Stimulated activated CD8-positive, alpha-beta memory T cell treated with anti-CD3 and anti-CD28 coated beads, Interleukin-4, amount 100 ng/mL, for 4 hours (primary cell): ENCODE measurements at places on chromosomes 11 and 22.

- no peak for DNase-seq
Observed at GRCh38 chr11:8250981-8251615, 12.6 kb downstream of the LMO1 start.

DNA sequence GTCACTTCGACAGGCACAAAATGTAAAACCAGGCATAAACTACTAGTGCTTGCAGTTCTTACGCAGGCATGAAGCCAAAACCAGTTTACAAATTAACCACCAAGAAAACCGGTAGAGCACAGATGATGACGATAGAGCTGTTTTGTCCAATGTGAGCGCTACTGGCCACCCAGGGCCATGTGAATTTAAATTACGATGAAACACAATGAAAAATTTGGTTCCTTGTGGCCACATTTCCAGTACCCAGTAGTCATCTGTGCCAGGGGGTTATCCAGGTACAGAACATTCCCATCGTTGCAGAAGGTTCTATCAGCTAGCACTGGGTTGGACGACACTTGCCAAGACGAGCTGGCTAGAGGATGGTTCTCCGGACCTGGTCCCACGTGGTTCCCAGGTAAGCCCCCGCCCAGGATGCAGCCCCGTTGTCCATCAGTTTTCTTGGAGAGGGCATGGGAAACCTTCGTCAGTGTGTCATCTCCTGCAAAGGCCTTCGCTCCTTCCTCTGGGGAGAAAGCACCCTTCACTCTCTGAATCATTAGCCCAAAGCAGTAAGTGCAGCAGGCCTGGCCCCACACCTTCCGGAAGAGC is 1.1 kb upstream of the CD81 start:
- DNase-seq: no peak

DNA sequence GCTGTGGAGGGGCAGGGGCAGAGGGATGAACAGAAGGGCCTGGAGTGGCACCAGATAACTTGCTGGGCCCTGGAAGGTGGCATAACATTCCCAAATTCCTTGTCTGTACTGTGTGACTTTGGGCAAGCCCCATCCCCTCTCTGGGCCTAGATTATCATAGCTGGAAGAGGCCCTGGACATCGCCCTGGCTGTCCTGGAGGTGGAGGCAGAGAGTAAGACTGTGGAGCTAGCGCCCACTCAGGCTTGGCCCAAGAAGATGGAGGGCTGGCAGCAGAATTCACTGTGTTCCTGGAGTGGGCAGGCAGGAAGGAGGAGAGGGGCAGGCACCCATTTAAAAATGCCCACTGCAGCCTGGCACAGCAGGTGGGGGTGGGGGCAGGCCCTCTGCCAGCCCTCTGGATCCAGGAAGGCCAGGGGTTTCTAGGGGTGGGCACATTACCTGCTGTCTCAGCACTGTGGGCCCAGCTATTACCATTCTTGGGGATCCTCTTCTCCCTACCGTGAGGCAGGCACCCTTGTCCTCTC is 22.6 kb downstream of the ARHGEF17 start:
- DNase-seq: no peak

DNA sequence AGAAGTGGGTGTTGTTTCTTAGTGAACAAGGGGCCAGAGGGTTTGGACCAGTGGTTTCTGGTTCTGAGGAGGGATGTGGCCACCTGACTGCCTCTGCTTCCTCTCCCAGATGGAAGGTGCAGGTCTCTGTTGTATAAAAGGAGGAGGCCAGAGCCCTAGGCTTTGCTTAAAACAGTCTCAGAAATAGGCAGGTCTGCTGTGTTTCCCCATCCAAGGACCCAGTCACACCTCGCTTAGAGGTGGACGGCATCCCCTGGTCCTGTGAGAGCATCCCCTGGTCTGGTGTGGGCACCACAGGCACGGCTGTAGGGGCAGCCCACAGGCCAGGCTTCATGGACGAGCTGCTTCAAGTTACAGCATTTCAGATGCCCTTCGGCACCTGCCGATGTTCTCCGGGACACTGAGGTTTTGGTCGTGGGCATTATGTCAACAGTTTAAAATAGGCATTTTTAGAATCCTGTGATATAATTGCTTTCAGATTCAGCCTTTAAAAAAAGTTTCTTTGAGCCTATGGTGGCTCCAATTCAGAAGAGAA is 45.7 kb upstream of the SHANK2 start:
- no peak for DNase-seq

DNA sequence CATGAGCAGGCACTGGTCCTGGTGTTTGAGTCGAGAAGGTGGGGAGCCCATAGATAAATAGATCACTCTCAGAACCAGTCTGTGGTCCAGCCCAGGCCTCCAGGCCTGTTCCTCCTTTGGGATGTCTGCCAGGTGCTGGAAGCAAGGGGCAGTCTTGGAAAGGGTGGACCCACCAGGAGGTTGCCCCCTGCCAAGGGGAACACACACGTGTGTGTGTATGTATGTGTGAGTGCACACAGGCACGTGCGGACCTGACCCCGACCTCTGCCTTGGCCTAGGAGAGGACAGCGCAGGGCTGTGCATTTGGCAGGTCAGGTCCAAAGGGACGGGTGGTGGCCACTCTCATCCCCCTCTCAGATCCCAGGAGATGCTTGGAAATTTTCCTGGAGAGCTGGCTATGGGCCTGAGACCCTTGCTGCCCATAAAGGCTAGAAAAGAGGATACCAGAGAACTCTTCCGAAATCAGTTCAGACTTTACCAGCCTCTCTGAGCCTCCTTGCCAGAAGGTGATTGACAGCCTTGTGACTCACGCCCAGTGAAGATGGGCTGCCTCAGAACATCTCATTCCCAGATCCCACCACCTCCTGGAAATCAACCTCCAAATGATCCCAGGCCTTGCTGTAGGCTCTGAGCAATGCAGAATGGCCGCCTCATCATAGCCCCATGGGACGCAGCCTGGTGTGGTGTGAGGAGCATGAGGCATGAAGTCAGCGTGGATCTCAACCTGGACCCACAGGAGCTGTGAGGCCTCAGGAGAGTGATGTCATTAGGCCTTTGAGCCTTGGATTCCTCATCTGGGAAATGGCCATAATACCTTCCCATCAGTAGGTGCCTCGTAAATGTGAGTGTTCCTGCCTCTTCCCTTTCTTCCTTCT is 24.0 kb upstream of the CREB3L1 start:
- no peak for DNase-seq

GRCh38 chr11:131866535-131867400 is 496.4 kb downstream of the NTM start:
- no peak for DNase-seq

DNA sequence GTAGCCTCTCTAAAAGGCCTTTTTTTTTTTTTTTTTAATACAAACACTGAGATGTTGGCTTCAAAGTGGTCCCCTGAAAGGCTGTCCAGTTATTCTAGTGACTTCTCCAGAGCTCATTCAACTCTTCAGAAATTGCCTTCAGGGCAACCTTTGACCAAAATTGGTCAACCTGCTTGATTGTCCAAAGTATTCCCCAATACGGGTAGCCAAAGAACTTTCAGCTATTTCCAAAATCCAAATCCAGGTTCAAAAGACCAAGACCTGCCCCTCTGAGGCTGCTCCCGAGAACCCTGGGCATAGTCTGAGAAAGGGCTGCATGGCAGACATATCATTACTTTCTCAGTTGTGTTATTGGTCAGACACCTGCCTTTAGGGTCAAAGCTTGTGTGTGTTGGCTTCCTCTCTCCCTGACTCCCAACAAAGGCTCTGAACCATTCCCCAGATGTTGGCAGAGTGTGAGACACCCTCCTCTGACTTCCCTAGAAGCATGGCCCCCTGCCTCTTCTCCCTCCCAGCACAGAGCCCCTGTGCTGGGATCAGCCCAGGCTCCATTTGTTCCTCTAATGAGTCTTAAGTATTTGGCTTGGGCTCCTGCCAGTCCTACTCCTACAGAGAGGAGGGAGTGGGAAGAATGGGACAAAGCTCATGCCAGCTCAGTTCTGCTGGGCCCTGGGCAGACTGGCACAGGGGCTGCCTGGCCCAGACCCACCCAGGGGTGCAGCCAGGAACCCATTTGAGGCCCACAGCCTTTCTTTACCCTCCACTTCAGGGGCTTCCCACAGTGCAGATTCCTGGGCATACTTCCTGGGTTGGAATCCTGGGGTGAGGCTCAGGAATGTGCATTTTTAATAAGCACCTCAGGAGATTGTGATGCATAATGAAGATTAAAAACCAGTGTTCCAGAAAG is 30.3 kb downstream of the TNKS1BP1 start:
- DNase-seq: no peak

DNA sequence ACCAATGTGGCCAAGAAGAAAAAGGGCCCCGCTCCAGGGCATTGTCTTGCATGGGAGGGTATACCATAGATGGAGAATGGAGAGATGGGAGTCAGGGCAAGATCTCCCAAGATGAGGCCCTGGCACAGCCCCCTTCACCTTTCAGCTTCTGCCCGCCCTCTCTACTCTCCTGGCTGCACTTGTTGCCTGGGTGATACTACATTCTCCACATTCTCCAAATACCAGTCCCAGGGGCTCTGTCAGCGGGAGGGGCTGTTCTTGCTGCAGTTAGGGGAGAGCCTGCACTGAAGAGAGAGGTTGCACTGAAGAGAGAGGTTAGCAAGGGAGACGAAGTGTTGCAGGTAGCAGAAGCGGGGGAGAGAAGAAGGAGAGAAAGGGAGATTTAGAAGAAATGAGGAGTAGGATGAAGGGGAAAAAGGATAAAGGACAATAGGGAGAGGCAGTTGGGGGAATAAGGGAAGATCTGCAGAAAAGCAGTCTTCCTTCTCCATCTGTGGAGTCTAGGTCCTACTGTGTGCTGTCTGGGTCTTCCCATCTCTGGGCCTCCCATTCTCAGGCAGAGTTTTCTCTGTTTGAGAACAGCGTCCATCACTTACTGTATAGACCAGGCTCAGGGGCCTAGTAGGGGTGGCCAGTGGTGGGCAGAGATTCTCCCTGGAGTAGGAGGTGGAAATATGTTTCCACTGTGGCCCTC is 8.0 kb downstream of the PHLDB1 start:
- no peak for DNase-seq

DNA sequence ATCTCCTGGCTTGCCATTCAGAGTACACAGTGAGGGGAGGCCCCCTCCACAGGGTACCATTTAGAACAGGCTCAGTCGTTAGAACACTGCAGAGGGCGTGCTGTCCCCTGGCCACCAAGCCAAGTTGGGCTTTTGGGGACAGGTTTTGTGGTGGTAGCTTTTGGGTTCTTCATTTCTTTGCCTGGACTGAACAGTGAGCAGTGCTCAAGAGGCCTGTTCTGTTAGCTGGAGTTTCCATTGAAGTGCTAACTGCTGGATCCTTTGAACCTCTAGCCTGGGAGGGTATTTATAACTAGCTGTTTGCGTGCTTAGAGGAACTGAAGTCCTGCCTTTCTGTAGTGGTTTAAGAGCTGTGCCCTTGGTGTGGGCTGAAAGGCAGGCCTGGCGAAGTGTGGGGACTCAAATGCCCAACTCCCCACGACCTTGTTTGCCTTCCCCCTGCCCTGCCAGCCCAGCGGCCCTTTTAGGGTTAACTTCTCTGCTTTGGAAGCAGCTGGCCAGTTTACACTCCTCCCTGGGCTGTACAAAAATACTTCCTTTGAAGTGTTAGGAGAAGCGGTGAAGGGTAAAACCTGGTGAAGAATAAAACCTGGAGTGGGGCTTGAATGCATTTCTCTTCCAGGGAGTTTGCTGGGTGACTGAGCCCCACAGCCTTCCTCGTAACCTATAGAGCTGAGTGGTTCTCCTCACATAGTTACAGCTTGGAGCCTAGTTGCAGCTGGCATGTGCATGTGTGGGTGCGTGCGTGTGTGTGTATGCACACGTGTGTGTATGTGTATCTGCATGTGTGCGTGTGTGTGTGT is 34.6 kb downstream of the ZNRF3 start:
- DNase-seq: no peak

- DNase-seq: no peak
Observed at GRCh38 chr11:75820645-75821044, 5.6 kb downstream of the UVRAG start.

- no peak for DNase-seq
Observed at GRCh38 chr11:36261094-36261493, 28.1 kb downstream of the COMMD9 start.

DNA sequence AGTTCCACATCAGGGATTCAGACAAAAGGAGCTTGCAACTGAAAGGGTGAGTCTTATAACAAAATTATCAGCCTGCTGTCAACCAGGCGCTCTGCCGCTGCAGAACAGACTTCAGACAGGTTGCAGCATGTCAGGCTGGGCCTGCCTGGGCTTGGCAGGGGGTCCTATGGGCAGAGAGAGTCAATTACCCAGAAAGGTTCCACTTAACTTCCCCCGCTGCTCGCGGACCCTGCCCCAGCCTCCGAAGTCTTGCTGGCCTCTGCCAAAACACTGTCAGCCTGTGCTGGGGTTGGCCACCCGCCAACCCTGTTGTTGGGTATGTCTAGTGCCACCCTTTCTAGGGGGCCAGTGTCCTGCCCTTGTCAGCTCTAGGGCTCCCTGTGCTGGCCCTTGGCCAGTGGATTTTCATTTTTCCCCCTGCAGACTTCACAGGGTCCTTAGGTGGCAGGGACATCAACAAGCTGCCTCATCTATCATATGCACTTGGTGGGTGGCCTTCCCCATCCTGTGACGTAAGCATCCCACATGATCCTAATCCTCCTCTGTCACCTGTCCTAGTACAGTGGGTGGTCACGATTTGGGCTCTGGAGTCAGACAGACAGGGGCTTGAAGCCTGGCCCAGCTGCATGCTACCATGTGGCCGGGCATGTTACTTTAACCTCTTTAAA is 166.5 kb upstream of the CADM1 start:
- DNase-seq: no peak

GRCh38 chr11:123302751-123303195 is 107.7 kb upstream of the CLMP start:
- no peak for DNase-seq

DNA sequence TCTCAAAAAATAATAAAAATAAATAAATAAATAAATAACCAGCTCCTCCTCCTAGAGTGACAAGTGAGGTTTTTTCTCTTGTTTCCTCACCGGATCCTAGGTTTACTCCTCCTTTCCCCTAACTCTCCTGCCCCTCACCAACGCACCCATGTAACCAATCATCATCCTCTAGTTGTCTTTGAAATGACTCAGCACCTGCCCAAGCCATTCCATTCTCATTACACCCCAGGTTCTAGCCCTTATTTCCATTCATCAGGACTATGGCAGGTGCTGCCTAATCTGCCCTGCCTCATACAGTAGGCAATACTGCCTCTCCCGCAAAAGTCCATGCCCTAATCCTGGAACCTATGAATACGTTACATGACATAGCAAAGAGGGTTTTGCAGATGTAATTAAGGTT is 60.4 kb downstream of the BUD13 start:
- DNase-seq: no peak

- no peak for DNase-seq
Observed at GRCh38 chr11:116838321-116839084, 1.1 kb upstream of the APOA1 start.

GRCh38 chr11:47143322-47143721 is 33.4 kb downstream of the ARFGAP2 start:
- no peak for DNase-seq

DNA sequence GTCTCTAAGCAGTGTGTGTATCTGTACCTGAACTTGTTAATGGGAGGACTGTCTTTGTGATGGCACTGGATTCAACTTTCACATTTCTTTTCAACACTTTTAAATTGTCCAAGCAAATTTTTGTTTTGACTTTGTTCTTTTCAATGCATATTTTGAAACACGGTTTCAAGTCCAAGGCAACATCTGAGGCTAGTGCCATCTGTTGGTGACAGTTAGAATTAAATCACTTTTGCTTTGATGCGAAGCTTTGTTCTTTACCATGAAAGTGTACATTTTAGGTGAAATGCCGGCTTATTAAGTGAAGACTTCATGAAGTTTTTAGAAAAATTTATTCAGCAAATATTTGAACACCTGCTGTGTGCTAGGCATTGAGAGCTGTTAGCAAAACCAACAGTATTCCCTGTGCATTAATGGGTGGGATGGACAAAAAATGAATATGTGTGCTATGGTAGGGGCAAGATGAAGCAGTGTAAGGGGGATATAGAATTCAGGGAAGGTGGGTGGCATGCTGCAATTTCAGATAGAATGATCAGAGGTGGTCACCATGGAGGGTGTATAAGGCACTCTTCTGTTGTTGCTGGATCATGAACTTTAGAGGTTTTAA is 70.2 kb downstream of the DDX10 start:
- no peak for DNase-seq
